ENCODE measurements at places on chromosomes 2 and 18.

DNA sequence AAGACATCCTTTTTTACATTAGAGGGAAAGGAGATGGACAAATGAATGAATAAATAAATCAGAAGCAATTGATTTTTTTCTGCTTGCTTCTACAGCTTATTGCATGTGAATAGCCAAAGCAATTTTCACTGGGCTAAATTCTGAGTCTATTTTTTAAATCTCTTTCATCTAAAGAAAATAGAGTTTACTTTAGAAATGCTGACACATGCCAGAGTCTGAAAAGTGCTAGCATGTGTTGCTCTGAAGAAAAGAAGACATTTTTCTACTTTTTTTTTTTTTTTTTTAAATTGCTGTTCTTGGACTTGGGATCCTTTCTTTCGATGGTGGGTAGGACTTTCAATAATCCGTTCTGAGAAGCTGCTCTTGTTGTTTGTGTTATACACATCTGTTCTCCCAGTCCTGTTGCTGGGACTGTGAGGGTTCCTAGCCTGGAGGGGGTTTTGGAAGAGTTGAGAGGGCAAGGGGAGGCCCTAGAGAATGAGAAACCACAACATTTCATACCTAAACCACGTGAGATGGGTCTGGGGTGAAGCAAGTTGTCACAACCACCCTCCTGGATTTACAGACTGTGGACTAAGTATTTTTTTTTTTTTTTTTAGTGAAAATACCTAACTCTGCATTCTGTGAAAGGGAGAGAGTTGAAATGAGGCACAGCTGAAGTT, 193.5 kb downstream of the PRKCE start:
- no peak for DNase-seq

GRCh38 chr18:48931680-48932461, 18.9 kb downstream of the SMAD7 start:
- peak; percentile 32 for DNase-seq

GRCh38 chr2:225598897-225599296, 199.4 kb downstream of the NYAP2 start:
- DNase-seq: peak; percentile 21

DNA sequence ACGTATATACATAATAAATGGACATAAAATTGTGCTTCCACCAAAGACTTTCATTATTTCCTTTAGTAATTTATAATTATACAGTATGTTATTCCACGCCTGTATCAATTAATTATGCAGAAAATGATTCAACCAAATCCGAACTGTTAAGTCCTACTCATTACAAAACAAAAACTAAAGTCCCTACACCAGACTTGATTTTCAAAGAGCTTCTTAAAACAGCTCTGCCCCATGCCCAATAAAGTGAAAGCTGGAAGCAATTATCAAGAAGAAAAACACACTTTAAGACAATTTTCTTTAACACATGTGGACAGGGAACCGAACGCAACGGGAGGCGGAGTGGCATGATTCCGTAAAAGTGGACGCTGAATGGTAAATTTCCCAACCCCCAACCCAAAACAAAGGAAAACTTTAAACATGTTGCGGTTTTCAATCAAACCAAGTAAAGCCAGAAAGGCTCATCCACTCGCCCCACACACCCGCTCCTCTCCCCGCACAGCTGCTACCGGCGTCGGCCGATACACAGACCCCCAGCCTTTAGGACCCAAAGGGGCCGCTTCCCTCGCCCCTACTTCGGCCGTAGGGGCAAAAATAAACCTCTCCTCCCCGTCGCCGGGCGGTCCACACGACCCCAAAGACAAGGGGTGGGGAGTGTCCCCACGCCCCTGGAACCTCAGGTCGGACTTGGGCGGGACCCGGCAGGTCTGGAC, 705 bp downstream of the YES1 start:
- no peak for DNase-seq

- DNase-seq: no peak
Measured at GRCh38 chr2:227855440-227855839, 16.0 kb upstream of the DAW1 start.

GRCh38 chr2:46335391-46336282, 38.4 kb downstream of the EPAS1 start:
- DNase-seq: peak; percentile 46

- DNase-seq: no peak
Measured at GRCh38 chr2:31275976-31276375, 42.0 kb downstream of the EHD3 start.

GRCh38 chr2:228613133-228613850, 431.8 kb upstream of the SPHKAP start:
- DNase-seq: no peak

DNA sequence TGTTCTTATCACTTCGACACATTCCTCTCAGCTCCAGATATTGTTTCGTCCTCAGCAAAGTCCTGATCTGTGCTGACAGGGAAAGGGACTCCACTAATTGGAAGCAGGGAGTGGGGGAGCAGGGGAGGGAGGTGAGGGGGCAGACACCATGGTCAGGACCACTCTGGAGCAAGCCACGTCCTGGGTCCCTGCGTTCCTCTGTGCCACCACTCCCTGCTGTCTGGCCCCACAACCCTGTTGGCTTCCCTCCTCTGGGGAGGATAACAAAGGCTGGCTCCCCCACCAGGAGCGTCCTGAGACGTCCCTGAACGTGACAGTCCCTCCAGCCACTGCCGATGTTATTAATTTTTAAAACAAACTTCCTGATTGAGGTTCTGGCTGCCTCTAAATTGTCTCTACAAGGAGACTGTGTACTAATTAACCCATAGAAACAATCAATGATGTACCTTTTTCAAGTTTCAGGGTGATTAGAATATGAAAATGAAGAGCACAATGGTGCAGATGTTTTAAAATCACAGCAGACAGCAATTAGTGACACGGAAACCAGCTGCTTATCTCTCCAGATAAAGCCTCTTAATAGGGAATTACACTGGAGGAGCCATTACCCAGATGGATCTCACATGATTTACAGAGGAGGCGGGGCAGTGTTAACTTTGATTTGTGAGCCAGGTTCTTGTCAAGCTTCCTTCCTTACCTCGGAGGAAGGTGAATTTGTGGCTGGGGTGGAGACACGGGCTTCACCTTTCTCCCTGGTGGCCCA, 257.5 kb downstream of the SETBP1 start:
- no peak for DNase-seq

DNA sequence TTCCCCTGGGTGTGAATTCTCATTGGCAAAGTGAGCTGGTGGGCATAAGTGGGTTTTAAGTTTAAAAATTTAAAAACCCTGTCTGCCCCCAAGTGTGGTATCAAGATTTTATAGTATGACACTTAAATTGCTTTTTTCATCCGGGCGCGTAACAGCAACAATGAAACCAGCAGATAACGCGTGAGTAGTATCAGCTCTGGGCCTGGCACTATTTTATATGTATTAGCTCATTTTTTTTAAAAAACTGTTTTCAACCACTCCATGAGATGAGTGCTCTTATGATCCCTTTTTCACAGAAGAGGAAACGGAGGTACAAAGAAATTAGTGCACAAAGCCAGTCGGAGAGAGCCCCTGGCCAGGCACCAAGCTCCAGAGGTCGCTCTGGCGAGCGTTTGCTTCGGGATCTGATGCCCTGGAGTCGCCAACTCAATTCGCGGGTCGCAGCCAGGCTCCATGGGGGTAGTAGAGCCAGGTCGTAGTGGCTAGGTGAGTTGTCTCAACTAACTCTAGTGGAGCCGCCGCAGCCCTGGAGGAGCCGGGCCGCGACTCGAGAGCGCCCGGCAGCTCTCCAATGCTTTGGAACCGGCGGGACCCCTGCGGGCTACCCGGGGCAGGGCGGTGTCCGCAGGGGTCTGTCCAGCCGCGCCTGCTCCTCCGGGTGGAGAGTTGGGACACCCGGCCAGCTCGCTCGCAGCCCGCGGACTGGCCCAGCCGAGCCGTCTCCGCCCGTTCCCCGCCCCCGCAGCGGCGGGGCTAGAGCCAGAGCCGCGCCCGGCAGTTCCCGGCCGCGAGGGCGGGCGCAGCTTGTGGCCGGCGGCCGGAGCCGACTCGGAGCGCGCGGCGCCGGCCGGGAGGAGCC, at the start of gene IL1R1:
TSS of gene IL1R1 (plus strand) at position 777 of the 859 bp plus-strand sequence. CDS start 14,979 bp downstream, outside the sequence.
- DNase-seq: no peak

- no peak for DNase-seq
Measured at GRCh38 chr18:75036917-75037688, 171.8 kb downstream of the PTGR3 start.

GRCh38 chr2:178403671-178404306, 47.2 kb downstream of the PRKRA start:
- no peak for DNase-seq

DNA sequence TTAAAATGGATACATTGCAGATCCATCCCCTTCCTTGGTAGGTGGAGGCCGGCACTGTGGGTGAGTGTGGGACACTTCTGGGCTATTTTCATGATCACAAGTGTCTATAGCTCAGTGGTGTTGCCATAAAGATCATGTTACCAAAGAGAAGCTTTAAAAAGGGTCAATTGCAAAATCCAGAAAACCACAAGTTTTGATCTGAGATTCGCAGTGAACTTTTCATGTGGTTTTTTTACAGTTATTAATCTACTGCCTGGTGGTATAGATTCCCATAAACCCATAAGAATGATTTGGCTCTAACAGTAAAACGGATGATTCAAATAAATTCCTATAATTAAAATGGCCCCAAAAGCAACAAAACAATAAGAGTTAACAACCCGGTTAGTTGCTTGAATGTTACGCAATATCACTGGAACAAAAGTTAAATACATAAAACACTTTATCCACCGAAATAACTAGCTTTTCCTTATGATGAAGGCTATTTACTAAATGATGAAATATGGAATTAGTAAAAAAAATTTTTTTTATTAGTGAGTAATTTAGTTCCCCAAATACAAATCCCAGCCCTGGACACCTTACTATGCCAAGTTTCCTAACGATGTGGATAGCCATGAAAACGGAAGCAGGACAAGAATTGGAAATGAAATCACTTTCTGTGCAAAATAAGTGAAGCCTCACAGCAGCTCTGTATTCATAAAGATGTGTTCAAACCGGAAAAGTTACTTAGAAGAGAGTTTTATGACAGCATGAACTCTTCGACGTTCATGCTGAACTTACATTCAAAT, 95.6 kb upstream of the THOC1 start:
- no peak for DNase-seq

GRCh38 chr2:15986644-15987043, 46.3 kb downstream of the MYCN start:
- no peak for DNase-seq

DNA sequence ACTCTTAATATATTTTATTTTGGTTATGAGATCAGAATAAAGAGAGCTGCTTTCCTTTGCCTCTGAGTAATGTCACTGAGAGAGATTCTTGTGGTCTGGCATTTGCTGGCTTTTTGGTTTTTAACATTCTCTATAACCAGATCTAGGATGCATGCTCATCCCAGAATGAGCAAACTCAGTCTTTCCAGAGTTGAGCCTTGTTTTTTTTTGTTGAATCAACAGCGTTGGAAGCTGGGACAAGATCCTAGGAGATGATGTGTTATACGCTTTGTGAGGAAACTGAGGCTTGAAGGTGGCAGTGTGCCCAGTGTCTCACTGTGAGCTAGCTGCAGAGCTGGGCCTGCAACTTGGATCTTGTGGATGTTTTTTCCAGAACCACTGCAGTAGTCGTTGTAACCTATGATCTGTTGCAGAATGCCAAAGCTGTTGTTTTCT, 19.5 kb downstream of the MYO1B start:
- peak; percentile 62 for DNase-seq

GRCh38 chr2:12199491-12200211, 453.2 kb downstream of the LPIN1 start:
- DNase-seq: no peak

DNA sequence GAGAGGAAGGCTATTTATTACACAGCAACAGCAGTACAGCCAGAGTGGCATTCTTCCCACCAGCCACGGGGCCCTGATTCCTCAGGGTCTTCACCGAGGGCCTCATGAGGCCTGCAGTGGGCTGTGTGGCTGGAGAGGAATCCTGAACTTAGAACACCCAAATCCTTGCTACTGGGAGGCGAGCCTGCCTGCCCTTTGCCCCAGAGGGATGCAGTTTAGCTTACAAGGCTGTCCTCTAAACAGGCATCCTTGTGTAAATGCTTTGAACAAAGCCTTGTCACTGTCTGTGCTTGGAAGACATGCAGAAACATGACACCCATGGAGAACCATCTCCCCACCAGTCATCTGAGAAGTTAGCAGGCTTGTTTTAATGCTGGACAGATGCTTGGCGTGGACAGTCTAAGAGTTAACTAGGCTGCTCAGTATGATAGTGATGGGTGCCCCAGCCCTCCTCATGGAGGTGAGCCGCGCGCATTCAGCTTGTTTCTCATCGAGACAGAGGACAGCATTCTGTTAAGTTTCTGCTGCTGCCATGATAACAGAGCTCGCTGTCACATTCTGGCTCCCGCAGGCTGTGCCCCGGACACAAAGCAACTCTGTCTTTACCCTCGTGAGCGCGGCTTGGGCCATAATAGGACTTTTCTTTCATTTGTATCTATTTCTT, 42.9 kb downstream of the ADI1 start:
- no peak for DNase-seq

GRCh38 chr18:33733376-33733775, 155.4 kb downstream of the ASXL3 start:
- no peak for DNase-seq

GRCh38 chr18:7470503-7470902, 96.6 kb upstream of the PTPRM start:
- DNase-seq: no peak

GRCh38 chr18:62026586-62026985, 133.8 kb upstream of the RNF152 start:
- DNase-seq: no peak

DNA sequence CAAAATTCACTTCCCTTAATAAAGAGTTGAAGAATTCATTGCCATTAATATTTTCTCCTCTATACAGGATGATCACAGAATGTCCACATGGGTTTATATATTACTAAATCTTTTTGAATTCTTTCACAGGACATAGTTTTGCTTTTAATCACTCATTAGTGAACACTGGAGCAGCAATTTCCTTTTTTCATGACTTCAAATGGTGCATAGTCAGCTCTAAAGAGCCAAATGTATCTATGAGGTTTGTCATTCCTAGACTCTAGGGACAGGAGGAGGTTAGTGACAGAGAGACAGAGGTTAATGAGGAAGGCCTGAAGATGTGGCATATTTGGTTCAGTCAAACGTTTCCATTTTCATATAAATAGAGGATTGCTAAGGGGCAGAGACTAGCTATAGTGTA, 111.8 kb downstream of the FSHR start:
- no peak for DNase-seq

DNA sequence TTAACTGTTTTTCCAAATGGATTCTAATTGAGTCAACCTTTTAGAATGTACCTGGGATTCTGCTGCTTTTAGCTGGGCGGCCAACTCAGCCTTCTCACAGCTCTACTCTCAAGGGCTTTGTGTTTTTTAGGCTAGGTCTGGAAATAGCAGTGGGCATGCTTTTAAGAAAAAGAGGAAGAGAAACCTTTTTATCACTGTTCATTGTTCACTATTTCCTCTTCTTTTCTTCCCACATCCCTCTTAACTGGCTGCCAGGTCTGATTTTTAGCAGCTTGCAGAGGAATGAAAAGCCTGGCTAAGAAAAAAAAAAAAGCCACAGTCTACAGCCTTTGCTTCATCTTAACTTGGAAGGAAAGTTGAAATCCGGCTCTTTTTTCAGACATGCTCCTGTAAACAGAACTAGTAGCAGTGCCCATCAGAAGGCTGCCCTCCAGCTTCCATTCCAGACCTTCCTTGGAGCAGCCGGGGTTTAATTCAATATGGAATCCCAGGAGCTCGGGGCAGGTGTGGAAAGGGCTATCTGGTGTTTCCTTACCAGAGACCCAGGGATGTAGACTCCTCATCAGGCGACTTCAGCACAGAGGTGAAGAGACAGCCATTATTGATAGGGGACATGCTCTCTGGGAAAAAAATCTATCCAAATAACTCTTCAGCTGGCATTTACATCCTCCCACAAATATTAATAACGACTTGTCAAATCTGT, 230.7 kb downstream of the MYO3B start:
- DNase-seq: no peak

- DNase-seq: no peak
Measured at GRCh38 chr2:111903930-111904439, 5.6 kb downstream of the MERTK start.
